ENCODE measurements at places on chromosomes 12 and 14. TPM values are rescaled to one million over a fixed set of nuclear protein-coding genes. Genes with fewer than 3 reads are reported as not detected.

DNA sequence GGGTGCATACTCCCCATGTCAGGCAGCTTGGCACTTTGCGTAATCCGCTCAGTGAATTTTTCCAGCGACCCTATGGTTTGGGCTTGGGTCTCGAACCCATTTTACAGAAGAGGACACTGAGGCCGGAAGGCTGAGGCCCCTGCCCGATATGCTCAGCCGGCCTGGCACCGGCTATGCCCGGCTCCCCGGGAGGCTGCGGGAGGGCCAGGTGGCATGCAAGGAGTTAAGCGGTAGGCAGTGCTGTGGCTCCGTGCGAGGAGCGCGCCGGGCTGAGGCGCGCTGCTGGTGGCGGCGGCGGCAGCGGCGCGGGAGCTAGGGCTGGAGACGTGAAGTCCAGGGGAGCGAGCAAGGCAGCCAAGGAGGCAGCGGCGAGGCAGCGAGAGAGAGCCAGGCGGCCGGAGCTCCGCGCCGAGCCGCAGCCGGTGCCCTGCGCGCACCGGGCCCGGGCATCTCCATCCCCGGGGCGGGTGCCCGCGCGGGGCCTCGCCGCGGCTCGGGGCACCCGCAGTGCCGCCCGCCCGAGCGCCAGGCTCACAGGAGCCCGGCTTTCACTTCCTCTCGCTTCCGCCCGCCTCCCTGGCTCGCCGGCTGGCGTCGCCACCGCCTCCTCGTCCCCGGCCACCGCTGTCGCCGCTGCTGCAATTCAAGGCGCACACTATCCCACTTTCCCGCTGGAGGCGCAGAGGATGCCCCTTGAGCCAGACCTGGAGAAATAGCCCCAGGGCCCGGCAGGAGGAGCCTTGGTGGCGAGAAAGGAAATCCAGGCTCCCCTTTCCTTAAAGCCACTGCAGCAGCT lies at the start of gene WSCD2:
TSS of gene WSCD2 (plus strand) at position 272 of the 796 bp plus-strand sequence. CDS start 66,545 bp downstream, outside the sequence.
- no peak for DNase-seq

DNA sequence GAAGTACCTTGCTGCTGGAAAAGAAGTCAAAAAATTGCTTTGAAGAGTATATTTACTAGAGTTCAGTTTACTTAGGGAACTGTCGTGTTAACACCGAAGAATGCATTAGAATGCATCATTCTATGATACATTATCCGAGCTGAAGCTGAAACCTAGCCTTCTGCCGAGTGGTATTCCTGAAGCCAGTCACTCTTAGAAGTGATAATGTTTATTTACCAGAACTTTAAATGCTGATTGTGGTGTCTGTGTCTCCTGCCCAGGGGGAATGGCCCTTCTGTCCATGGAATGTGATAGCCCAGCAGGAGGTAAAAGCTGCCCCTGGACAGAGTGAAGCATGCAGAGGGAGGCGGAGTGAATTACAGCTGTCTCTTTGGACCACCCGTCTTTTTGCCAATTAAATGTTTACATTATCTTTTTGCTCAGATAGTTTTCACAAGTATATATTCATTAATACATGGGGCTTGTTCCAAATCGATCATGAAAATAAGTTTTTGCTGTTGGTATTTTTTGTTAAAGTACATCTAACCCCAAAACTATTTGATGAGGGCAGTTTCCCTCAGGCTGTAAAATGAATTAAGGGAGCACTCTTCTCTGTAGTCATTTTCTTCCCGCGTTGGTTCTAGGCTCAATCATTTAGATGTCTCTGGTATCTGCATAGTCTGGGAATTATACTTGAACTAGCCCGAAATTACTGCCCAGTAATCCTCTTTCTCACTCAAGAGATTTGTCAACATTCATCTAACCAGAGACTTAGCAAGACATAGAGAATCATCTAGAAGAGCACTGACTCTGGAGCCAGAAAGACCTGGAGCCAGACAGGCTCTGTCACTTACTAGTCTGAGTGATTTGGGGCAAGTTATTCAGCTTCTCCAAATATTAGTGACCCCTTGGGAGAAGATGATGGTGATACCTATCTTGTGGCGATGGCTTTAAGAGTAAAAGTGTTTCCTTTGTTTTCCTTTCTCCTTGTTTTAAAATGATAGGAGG lies 147.6 kb downstream of the CRADD start:
- DNase-seq: no peak

DNA sequence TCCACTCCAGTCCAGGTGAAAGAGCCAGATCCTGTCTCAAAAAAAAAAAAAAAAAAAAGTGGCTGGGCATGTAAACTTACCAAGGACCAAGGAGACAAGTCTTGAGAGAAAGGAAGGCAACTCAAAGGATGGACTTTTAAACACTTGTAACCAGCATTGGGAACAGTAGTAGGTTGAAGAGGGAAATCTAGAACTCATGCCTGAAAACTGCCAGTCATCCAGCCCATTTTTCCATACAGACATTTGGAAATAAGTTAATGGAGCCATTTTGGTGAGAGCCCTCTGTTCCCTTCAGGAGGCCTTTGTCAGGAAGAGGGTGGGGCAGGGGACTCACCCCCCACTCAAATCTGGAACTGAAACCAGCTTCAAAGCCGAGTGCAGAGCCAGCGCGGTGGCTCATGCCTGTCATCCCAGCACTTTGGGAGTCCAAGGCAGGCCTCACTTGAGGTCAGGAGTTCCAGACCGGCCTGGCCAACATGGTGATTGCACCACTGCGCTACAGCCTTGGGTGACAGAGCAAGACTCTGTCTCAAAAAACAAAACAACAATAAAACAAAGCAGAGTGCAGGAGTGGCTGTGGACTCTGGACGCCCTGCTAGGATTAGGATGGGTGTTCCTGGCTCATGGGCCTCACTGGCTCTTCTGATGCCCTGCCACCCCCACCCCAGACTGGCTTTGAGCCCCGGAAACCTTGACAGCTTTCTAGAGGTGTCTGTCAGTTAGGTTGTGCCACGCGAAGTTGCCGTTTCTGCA lies 1.6 kb upstream of the MLXIP start:
- DNase-seq: no peak

GRCh38 chr12:42076976-42077375 lies 67.7 kb downstream of the GXYLT1 start:
- no peak for DNase-seq

- no peak for DNase-seq
These were observed 40.6 kb downstream of the SPRING1 start for GRCh38 chr12:116697305-116697704.

- no peak for DNase-seq
These were observed 43.3 kb upstream of the GPR132 start for GRCh38 chr14:105108516-105108864.

GRCh38 chr12:115387467-115387901 lies 703.5 kb upstream of the TBX3 start:
- DNase-seq: no peak

DNA sequence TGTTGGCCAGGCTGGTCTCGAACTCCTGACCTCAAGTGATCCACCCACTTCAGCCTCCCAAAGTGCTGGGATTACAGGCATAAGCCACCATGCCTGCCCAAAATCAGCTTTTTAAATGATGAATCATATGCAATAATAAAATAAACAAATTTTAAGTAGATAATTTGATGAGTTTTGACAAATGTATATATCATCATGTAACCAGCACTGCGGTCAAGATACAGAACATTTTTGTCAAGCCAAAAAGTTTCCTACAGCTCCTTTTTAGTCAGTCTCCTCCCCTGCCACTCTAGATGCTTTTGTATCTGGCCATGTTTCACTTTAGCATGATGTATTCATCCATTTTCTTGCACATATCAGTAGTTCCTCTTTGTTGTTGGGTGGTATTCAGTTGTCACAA lies 17.2 kb downstream of the FRMD6 start:
- no peak for DNase-seq

The CD4 gene
- polyA plus RNA-seq: not detected

The PAX9 gene
- 1.2 TPM for polyA plus RNA-seq

The CLEC2D gene
- polyA plus RNA-seq: 2.3 TPM

The C14orf39 gene
- polyA plus RNA-seq: not detected

GRCh38 chr12:14057895-14058294 lies 76.5 kb upstream of the GRIN2B start:
- DNase-seq: no peak

The UNC79 gene
- 0.01 TPM for polyA plus RNA-seq

The TMEM121 gene
- 0.31 TPM for polyA plus RNA-seq

The CCDC175 gene
- not detected for polyA plus RNA-seq

The COX8C gene
- polyA plus RNA-seq: not detected

- no peak for DNase-seq
These were observed 13.5 kb upstream of the TUBA1C start for GRCh38 chr12:49251357-49251756.

DNA sequence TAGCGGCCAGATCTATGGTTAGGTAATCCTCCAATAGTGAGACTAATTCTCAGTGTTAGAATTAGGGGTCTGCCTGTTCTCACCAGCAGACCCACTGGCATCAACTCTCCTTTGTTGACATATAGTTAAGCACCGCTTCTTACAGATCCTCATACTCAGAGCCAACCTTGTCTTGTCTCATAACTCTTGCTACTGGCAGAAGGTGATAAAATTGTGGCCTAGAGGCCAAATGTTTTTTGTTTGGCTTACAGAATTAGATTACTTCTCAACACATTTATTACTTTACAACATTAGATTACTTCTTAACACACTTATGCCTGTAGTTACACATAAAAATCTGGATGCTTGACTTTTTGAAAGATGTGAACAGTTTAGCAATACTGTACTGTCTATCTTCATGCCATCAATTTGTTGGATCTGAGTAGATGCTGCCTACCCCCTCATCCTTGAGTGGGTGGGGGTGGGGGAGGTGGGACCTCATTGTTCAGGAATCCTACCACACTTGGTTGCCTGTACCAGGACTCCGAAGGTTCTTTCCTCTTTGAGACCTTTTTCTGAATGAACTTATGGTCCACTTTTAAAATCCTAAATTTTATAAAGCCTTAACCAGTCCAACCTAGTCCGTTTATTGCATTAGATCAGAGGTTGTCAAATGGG lies 7.0 kb downstream of the MTHFD1 start:
- no peak for DNase-seq

DNA sequence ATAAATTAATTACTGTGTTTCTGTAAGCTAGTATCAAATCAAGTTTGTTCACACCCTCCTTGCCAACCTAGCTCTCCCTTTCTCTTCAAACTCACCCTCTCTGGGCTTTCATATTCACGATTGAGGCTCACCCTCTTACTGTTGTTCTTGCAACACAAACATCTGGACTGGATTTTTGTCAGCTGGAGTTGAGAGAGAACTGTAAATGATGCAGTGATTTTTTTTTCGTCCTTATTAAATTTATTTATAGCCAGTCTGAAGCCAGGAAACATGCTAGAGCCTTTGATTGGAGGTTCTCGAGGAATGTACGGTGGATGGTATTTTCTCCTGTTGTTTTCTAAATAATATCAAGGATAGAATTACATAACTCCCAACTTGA lies 485.1 kb downstream of the ZFP36L1 start:
- no peak for DNase-seq

The RPGRIP1 gene
- polyA plus RNA-seq: 0.07 TPM

Measured in keratinocyte (primary cell).